ENCODE measurements at places on chromosomes 5 and 9.

GRCh38 chr5:173018358-173018757 is 34.8 kb downstream of the ATP6V0E1 start:
- DNase-seq, result no peak

- DNase-seq, result no peak
Measured at GRCh38 chr5:127596501-127596900, 52.4 kb upstream of the CTXN3 start.

GRCh38 chr9:133105461-133105770 is 15.6 kb downstream of the RALGDS start:
- DNase-seq, result no peak

DNA sequence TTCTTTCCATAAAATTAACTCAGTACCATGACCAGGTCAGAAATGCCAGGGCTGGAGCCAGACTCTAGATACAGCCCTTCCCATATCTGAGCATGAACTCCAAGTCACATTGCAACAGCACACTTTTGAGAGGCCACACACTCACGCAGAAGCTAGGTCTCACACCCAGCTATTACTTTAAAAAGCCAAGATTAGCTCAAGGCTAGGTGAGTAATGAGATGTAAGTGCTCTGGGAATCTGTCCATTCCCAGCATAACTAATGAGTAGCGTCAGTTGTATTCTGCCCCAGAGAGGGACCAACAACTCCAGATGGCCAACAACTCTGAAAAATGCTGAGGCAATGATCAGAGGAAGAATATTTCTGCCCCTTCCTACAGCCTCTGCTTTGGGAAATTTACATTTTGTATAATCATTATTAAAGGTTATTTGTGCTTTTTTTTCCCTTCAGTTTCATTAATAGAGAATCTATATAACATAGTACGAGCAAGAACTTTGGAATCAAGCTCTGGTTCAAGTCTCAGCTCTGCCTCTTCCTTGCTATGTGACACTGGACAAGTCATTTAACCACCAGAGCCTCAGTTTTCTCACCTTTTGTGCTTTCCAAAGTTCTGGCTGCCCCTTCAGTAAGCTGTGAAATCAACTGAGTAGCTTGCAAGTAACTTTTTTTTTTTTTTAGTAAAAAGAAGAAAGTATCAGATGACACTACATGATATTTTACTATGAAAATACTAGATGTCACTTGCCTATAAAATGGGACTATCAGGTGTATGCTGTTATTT is 118.3 kb downstream of the NR6A1 start:
- DNase-seq, result no peak

Data from stimulated activated naive CD8-positive, alpha-beta T cell treated with anti-CD3 and anti-CD28 coated beads, Interleukin-15, amount 100 ng/mL, for 72 hours (primary cell).